Fibroblast of the conjunctiva (primary cell): ENCODE measurements at places on chromosomes 5 and 9.

DNA sequence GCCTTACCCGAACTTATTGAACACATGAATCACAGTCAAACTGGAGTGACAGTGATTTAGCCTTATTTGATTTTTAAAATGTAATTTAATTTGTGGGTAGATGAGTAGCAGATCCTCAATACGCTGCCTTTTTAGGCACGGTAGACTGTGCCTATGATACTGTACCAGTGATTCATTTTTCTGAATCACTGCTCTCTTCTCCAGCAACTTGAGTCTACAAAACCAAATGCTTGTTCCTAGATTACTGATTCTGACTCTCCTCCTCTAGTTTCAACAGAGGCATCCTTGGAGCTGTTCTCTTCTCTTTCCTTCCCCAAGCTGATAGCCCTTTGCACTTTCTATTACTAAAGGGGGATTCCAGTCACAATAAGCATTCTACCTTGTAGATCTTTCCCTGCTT lies 94.3 kb upstream of the IL7R start:
- no peak for DNase-seq

- no peak for DNase-seq
Observed at GRCh38 chr5:154197801-154198491, 7.4 kb downstream of the GALNT10 start.

DNA sequence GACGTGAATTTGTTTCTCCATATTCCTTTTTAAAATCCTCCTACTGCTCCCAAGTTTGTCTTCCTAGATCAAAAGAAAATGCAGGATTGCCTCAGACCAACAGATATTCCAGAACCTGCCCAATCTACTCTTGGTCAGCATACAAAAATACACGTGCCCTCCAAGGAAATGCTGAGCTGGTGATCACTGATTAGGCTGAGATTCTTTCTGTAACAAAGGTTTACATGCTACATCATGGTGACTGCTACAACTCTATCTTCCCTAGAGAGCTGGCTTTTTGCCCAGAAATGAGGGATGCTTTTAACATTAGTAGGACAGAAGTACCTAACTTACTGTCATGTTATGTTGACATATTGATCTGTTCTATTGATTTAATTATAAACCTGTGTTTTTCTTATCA lies 35.5 kb downstream of the OR2Y1 start:
- DNase-seq: no peak

DNA sequence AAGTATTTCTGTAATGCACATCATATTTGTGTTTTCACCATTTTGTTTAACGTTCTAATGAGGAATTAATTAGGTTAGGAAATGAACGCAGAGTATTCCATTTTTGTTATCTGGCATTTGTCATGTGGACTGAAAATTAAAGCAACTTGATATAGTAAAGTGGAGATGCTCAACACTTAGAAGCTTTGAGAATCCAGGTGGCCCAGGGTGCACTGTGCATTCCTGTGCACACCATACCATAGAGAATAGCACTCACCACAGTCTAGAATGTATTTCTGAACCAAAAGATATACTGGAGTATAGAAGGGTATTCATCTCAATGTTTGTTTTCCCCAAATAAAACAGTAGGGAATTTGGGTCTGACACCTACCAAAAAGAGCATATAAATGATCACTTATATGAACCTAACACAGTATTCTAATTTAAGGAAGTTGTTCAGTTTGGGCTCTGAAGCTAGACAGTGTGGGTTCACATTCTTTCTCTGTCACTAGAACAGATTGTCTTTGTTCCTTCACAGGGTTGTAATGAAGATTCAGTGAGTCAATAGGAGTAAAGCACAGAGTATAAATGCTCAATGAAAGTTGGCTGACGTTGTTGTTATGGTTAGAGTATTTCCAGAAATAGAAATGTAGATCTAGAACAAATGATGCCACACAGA lies 125.6 kb upstream of the DMRT1 start:
- DNase-seq: no peak

DNA sequence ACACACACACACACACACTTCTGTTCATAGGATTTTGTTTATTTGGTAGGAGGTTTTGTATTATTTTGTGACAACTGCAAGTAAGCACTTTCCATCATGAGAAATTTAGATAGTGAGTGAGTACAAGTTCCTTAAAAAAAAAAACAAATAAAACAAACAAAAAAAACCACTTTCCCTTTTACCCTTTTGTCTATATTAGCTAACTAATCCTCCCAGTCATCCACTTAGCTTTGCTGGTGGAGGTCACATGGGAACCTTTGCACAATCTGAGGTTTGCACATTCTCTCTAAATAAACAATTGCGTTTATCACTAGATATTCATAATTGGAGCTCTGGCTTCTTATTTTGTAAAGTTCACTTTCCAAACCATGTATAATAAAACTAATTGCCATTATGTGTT lies 6.8 kb downstream of the ITGA1 start:
- no peak for DNase-seq

DNA sequence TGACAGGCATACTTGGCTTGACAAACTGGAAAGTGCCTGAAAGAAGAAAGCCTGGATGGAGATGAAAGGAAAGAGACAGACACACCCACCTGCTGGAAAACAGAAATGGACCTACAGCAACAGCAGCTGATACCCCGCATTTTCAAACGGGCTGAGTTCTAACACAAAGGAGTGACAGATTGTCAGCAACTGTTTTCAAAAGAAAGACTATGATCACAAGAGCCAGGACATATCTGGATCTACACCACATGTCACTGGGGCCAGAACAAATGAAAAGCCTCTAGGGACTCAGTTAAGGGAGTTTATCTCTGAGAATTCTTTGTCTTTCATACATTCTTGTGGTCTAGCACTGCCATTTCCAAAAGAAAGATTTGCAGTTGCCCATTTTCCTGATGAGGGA lies 24.1 kb upstream of the FST start:
- no peak for DNase-seq

- no peak for DNase-seq
Observed at GRCh38 chr9:73179589-73179988, 27.9 kb downstream of the ANXA1 start.

DNA sequence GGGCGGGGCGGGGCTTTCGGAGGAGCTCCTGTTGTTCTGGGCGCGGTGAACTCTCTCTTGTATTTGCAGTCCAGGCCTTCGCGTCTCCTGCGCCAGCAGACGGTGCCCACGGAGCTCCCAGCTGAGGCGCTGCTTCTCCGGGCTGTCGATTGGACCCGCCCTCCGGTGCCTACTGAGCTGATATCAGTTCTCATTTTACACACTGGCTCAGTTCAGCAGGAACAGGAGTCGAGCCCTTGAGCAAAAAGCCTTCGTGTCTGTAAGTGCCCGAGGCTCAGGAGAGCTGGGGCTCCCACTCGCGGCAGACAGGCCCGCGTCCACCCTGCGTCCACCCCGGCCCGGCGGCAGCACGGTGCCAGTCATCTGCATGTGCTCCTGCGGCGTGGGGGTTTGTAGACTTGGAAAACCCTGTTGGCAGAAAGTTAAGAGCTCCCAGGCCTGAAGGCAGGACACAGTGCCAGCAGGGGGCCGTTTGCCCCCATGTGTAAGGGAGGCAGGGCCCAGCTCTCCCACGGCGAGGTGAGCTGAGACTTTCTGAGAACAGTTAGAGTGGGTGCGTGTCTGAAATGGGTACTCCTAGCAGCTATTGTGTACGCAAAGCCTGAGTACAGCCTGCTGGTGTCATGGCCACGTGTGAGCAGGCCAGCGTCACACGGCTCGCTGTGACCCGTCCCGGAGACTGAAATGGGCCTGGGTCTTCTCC lies 231.5 kb downstream of the FANCC start:
- DNase-seq: no peak

GRCh38 chr5:150307617-150308426 lies 5.1 kb upstream of the ARSI start:
- no peak for DNase-seq

DNA sequence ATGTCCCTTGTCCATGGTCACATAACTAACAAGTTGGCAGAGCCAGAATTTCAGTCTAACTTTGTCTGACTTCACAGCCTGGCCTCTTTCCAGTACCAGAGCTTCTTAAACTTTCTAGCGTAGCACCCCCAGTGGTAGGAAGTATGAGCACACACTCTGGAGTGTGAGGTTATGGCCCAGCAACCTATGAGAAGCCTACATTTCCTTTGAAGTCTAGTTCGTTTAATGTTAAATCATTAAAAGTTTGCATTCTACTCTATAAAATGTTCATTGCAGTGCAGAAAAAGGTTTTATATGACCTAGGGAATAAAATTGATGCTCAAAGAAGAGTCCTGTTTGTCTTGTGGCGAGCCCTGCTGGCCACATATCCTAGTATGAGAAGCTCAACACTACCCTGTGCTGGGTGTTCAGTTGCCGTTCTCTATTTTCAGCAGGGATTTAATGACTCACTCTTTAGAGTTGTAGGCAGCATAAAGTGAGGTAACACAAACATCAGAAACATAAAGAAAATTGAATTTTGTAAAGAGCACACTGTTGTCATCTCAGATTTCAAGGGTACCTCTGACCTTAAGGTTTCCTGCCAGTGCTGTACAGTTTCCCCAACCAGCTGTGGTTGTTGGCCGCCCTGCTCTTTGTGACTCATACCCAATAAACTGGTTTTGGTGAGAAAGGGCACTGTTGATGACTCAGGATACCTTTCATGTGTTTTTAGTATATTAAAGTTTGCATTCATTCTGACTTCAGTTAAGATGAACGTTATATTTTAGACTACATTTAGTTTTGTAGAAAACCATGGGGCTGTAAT lies 14.3 kb downstream of the MCCC2 start:
- DNase-seq: peak; percentile 94

DNA sequence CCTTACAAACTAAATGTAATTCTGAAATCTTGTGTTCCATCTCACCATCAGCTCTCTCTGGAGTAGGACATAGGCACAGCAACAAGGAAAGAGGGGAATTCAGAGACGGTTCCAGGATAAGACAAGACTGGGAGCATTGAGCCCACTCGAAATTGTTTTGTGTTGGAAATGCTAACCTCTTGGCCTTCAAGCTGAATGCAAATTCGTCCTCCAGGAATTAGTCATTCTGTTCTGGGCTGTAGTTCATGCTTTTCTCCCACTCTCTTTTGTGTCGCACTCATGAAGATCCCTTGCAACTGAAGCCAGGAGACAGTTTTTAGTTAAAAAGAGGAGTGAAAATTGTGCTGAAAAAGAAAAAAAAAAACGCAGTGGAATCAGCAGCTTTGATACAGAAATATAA lies 121.7 kb upstream of the SEMA6A start:
- no peak for DNase-seq

GRCh38 chr5:132674671-132675506 lies 1.1 kb downstream of the IL4 start:
- DNase-seq: peak; percentile 92

- no peak for DNase-seq
Observed at GRCh38 chr5:75363726-75364495, 26.9 kb downstream of the HMGCR start.

DNA sequence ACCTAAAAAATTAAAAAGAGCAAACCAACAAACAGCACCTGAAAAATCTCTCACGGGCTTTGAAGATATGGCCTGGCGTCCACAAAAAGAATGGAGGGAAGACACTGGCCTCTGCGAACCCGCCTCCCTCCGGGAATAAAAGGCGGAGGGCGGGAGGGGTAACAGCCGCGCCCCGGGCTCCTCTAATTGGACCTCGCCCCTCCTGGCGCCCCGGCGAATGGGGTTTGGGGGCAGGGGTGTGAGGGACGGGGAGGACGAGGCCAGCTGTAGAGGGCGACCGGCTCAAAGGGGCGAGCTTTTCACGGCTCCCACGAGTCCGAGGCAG lies 753 bp downstream of the FANCC start:
- peak; percentile 45 for DNase-seq

GRCh38 chr5:176545737-176546509 lies 3.2 kb upstream of the CDHR2 start:
- DNase-seq: no peak

GRCh38 chr5:180649297-180650039 lies at the start of gene FLT4:
Gene FLT4, minus strand, starts transcription at chr5:180649600. Its CDS starts 55 bp downstream, at chr5:180649545.
- DNase-seq: no peak

- peak; percentile 42 for DNase-seq
Observed at GRCh38 chr5:137320056-137321045, 178.8 kb downstream of the SPOCK1 start.

DNA sequence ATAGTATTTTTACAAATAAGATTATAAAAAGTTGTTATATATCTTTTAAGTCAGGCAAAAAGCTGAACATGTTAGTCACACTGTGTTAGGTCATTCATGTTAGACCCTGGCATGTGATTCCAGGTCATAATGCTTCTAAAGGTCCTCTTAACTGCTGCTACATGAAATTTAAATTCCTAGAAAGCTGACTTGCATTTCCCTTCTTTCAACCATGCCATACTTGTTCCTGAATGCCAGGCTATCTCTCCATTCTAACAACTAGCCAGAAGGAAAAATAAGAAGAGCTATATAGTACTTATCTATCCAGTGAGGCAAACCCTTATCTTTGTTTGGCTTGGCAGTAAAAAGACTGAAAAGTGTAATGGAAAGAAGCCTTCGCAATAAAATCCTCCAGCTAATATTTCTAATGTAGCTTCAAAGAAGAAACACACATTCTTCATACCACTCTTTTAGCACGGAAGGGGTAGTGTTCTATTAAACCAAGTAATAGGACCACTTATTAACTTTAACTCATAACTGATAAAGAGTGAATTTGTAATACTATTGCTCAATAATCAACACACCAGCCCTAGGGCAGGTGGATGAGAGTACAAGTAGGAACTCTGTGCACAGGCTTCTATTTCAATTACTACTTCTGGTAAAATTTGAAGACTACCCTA lies 310.2 kb downstream of the PDE4D start:
- DNase-seq: no peak

- no peak for DNase-seq
Observed at GRCh38 chr5:88673253-88674105, 209.5 kb downstream of the MEF2C start.

- DNase-seq: no peak
Observed at GRCh38 chr9:73011956-73012355, 59.1 kb upstream of the ALDH1A1 start.

DNA sequence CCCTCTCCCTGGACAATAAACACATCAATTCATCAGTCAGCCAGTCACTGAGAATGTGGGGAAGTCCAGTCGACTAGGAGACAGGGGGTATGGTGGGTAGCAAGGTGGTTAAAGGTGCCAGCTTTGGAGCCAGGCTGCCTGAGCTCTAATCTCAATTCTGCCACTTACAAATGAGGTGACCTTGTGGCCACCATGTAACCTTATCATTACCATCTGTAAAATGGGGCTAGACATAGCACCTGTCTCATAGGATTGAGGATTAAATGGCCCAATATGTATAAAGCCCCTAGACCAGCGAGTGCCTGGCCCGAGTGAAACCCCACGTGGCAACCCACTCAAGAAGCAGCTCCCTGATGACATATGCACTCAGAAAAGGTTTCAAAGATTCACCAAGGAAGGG lies 73.3 kb upstream of the TBC1D2 start:
- no peak for DNase-seq

GRCh38 chr5:132459031-132459982 lies 31.3 kb downstream of the IRF1 start:
- peak; percentile 93 for DNase-seq
